ENCODE measurements at places on chromosomes 6 and 20.

DNA sequence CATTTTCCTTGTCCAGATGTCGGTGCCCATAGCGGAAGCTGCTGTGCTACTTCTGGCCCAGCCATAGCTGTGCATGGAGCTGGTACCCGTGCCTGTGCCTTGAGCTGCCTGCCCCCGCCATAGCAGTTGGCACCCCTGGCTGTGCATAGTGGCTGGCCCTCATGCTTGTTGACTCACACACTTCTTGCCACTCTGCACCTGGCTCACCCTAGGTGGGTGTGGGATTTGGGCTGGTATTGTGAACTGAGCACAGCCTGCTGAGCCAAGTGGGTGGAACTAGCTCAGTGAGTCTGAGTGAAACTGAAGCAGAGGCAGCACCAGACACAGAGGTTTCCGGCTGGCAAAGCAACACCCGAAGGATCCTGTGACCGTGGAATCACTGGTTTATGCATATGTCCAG is 689.5 kb upstream of the EYS start:
- no peak for DNase-seq

- no peak for DNase-seq
These were observed 535.8 kb downstream of the TENT5A start for GRCh38 chr6:81216668-81217067.

- DNase-seq = no peak
These were observed 95.1 kb downstream of the IRAK1BP1 start for GRCh38 chr6:78962448-78962847.

DNA sequence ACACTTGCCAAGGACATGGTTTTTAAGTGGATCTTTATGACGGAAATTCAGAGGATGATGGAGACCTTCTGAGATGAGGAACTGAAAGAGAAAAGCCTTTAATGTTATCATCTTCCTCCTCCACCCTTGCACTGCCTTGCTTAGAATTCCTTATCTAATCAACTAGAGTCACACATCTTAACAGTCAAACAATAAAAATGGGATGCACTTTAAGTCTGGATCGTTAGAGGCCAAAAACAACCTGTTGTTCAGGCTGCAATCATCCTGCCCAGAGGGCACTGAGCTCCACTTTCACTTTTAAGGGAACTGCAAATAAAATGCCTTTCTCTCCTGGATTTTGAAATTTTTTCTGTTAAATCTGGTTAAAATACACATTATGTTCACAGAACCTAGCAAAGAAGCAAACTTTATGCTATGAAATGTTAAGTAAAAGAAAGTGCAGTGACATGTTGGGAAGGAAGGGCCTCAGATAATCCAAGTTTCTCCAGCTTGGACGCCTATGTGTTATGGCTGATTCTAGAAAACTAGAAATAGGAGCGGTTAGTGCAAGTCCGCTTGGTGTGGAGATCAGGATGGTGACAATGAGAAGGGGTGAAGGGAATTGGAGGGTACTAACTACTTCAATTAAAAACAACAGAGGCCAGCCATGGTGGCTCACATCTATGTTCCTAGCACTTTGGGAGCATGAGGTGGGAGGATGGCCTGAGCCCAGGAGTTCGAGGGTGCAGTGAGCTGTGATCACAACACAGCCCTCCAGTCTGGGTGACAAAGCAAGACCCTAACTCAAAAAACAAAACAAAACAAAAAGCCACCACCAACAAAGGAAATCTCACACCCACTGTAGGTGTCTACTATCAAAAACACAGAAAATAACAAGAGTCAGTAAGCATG is 66.4 kb upstream of the KIF13A start:
- DNase-seq = no peak

DNA sequence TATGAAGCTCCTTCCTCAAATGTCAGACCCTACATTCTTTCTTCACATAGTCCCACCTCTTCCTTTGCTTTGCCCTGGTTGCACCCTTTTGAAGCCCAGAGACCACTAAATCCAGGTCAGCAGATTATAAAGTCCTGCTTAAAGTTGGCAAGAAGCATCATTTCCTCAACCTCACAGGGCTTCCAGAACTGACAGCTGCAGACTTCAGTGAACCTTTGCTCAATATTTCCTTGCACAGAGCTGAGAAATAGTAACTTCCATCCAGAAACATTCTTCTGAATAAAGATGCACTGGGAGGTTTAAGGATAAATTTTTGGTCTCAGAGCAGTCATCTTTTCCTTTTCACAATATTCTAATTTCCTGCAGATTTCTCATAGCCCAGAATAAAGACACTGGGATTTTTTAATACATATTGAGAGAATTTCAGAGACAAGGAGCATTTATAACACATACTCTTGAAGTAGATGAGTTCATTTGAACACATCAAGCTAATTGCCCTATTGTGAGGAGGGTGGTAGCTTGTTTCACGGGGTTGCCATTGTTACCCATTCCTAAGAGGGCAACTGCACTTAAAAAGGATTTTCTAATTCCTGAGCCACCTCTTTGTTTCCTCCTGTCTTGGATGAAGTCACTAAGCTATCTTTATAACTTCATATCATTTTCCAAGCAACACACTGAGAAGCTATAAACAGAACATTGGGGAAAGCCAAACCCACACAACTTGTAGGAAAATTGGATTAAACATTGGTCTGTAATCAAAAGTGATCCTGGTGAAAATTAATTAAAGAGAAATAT is 150.2 kb upstream of the PLN start:
- DNase-seq = no peak

DNA sequence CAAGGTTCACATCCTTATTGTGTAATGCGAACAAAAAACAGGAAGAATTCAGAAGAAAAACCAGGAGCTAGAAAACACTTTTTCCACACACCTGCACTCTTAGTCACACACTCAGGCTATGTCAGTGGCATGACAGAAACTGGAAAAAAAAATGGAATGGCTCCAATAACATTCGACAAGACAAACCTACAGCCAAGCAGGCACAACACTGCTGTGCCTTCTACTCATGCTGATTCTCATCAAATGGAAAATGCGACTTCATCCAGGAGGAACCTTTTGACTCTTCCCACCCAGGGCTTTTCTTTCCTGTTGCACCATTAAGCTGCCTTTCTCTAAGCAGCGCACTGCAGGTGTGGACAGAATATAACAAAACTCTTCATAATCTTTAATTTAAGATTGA is 163.2 kb upstream of the BTBD3 start:
- DNase-seq = no peak

- peak; percentile 96 for DNase-seq
These were observed 168.6 kb downstream of the CD83 start for GRCh38 chr6:14286144-14286543.

DNA sequence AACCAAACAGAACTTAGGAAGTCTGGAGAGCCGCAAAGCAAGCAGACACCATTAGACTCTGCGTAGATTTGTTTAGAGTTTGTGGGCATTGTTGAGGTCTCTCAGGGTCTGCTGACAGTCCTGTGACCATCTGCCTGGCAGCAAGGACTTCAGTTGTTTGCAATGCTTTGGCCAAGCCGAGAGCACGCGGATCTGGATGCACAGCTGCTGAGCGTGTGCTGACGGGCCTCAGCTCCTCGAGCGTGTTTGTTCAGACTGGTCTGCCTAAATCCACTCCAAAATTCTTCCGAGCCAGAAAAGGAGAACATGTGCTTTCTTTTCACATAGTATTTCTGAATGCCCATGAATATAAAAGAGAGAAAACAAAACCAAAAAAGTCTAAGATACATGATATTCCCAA is 159.0 kb downstream of the ZNF217 start:
- no peak for DNase-seq

DNA sequence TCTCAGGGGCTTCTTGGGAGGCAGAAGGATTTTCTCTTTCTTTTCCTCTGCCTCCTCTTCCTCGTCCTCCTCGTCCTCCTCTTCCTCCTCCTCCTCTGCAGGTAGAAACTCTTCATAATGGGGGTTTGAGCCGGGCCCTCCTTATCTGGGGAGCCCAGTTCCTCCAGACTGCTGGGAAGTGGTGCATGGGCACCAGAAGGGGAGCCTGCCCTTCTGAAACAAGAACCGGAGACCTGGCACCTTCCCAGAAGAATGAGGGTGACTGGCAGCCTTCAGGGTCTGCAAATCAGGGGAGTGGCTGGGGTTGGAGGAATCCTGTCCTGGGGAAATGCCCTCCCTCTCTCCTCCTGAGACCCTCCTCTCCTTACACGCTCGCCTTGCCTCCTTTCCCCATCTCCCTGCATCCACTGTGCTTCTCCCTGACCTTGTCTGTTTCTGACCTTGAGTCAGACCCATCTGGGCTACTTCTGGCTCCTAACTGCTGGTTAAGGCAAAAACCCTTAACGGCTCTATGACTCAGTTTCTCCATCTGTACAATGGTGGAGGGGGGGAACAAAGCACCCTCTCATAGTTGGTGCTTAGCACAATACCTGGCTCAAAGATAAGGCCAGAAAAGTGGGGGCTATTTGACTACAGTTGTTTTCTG is 1.7 kb downstream of the TULP1 start:
- no peak for DNase-seq

DNA sequence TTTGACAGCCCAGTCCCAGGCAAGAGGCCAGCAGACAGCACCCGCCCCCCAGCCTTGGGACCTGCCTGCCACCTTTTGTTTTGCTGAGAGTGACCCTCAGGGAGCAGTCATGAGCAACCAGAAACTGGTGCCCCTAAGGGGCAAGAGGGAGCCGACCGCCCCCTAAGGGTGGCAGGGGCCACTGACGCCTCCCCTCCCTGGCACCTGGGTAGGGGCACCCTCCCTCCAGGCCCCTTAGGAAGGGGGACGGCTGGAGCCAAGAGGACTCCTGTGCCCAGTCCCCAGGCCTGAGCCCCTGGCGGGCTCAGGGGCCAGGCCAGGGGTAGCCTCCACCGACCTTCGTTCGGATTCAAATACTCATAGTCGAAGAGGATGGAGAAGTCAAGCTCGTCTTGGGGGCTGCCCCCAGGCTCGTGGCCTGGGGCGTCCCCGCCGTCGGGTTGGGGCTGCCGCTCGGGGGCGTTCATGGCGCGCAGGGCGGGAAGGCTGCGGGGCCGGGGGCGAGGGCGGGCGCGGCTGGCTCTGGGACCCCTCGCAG is 417 bp downstream of the NFATC2 start:
- no peak for DNase-seq

DNA sequence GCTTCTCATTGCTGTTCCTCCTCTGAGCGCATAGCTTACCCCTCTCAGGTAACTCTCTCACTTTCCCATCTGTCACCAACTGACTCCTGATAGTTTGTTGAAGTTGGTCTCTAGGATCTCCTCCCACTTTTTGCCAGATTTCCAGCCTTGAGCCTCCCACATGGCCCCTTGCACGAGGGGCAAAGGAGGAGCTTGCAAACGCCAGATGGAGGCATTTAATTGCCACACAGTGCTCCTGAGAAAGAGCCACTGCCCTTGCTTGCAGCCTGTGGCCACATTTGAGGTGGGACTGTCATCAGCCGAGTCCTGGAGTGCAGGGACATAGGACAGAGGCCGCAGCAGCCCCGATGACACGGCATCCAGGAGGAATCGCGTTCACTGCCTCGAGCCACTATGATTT is 348.7 kb downstream of the SMOC2 start:
- no peak for DNase-seq

GRCh38 chr6:99011151-99011550 is 63.4 kb upstream of the FBXL4 start:
- no peak for DNase-seq

GRCh38 chr6:13375360-13375878 is 47.1 kb upstream of the TBC1D7 start:
- no peak for DNase-seq

- peak; percentile 60 for DNase-seq
These were observed 110.3 kb upstream of the EYA4 start for GRCh38 chr6:133130863-133131262.

DNA sequence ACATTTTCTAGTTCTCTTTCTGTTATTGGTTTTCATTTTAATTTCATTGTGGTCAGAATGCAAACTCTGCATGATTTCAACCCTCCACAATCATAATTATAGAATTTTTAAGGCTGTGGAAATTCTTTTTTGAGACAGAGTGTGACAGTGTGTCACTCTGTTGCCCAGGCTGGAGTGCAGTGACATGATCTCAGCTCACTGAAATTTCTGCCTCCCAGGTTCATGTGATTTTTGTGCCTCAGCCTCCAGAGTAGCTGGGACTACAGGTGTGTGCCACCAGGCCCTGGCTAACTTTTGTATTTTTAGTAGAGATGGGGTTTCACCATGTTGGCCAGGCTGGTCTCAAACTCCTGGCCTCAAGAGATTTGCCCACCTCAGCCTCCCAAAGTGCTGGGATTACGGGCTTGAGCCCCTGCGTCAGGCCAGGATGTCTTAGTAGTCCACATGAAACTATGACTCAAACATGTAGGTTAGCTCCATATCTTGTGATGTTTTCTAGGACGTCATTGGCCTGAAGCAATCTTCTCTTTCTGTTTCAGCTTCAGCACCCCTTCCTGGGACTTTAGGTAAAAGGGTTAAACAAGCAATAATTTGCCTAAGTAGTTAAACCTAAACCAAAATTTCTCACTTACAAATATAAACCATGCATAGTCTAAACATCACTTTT is 47.4 kb upstream of the SAMD3 start:
- no peak for DNase-seq

DNA sequence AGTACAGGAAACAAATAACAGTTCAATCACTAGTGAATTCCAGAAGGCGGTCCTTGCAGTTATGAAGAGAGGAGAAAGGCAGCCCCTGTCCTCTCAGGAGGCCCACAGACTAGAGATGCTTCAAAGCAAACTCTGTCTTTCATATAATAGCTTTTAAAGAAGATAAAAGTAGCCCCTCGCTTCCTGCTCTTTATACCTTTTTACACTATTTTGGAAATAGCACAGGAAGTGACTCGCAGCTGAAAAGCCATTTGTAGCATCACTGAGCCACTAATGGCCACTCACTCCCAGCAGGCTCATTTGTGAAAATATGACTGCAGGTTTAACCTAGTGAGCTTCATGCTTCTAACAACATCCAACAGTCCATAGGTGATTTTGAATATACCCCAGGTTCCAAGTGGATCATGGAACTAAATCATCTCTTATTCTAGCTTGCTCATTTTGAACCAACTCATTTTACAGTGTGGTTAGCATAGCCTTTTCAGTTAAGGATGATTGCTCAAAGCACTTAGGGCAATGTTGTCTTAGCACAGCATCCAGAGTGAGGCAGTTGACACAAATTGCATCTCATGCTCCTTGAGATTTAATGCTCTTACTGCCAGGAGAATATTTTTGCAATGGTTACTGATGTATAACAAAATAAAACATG is 136.0 kb upstream of the NRSN1 start:
- no peak for DNase-seq
